ENCODE measurements at places on chromosomes 2 and 18.
A peak's percentile ranks its signal among the peaks of the same experiment; 100 is the strongest.

DNA sequence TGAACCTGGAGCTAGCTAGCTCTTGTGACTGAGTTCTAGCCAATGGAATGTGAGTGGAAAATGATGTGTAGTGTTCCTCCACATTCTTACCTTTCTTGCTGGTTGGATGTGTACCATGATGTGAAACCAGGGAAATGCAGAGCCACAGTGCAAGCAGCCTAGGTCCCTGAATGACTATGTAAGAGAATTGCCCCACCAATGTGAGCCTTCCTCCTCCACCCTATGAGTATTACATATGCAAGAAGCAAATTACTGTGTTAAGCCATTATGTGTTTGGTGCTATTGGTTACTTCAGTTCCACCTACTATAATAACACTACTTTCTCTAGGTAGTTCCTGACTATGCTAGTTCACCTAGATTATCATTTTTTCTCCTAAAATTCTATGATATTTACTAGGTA lies 39.6 kb downstream of the LCLAT1 start:
- no peak for DNase-seq

DNA sequence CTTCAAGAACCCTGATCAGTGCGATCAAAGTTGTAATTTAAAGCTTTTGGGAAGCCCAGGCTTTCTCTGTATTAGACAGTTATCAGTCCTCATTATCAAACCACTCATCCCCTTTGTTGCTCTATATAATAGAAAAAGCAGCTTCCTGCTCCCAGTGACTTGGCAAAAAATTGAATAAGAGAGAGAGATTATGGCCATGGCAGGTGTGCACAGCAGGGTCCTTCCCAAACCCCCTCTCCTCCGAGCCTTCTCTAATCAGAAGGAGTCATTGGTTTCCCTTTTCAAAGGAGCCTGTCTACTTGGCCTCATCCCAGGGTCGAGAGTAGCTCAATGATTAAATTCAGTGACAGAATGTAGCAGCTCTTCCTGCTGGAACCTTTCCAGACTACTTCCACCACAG lies 81.5 kb downstream of the SEMA4F start:
- DNase-seq = no peak

GRCh38 chr18:74623047-74623816 lies 25.6 kb downstream of the ZNF407 start:
- DNase-seq = no peak

GRCh38 chr2:151192681-151193080 lies 69.0 kb downstream of the RBM43 start:
- DNase-seq = no peak

GRCh38 chr2:121191191-121192170 lies 93.5 kb downstream of the TFCP2L1 start:
- no peak for DNase-seq

DNA sequence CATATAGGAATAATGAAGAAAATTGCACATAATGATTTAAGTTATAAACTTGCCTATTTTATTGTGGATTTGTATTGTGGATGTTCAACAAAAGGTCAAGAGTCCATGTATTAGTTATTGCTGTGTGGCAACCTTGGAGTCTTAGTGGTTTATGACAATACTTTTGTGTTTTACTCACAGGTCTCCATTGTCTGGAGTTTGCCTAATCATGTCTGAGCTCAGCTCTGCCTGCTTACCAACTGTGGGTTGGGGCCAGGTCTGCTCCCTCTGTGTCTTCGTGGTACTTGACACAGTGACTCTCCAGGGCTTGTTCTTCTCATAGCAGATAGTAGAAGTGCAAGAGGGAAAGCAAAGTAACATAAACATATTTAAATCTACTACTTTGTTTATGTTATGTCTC lies 382.5 kb downstream of the CBLN2 start:
- DNase-seq = no peak

DNA sequence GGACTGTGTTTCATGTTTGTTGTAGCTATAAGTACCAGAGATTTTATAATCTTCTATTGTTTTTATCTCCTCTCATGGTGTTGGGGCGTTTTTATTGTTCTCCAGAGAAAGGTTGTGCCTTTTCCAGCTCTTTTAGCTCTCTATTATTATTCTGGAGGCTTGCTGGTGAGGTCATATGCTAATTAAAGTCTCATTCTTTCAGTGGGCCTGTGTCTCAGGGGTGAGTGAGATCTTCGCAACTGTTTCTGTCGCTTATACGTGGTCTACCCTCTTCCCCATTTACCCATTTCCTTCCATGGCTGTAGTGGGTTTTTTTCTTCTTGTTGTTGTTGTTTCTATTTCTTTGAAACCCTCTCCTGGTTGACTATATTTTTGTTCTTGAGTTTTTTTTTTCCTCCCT lies 584.9 kb downstream of the TMEM182 start:
- DNase-seq = no peak

- no peak for DNase-seq
Observed at GRCh38 chr2:64090264-64090663, 54.0 kb downstream of the PELI1 start.

- DNase-seq = no peak
Observed at GRCh38 chr2:192783643-192784042, 588.9 kb upstream of the TMEFF2 start.

GRCh38 chr2:233436191-233436581 lies 81.9 kb downstream of the DGKD start:
- no peak for DNase-seq

- no peak for DNase-seq
Observed at GRCh38 chr18:57516056-57516455, 70.4 kb downstream of the FECH start.

DNA sequence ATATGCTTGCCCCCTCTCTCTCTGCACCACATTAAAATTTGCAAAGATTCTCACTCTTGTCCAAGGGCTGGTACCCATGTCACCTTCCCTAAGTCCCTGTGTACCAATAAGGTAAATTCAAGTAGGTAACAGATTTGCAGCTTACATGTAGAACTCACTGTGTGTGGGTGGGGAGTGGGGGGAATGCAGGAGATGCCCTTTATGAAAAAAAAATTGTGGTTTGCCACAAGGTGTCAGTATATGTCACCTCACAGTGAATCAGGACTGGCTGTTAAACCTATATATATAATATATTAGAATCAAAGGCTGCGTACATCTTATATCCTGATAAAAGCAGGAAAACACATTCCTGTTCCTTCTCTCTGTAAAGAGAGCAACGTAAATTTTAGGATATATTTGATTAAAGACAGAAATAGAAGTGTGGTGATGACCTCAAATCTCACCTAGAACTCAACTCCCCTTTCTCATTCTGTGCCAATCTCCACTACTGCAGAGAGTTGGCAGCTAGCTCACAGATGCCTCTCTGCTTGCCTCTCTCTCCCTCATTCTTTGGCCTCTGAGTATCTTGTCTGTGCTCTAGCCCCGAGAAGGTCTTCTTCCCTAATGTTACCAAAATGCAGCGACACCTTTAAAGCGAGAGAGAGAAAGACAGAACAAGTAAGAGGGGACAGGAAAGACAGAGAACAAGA lies 536 bp downstream of the XDH start:
- DNase-seq = no peak

- no peak for DNase-seq
Observed at GRCh38 chr2:200086911-200087310, 131.5 kb downstream of the MAIP1 start.

DNA sequence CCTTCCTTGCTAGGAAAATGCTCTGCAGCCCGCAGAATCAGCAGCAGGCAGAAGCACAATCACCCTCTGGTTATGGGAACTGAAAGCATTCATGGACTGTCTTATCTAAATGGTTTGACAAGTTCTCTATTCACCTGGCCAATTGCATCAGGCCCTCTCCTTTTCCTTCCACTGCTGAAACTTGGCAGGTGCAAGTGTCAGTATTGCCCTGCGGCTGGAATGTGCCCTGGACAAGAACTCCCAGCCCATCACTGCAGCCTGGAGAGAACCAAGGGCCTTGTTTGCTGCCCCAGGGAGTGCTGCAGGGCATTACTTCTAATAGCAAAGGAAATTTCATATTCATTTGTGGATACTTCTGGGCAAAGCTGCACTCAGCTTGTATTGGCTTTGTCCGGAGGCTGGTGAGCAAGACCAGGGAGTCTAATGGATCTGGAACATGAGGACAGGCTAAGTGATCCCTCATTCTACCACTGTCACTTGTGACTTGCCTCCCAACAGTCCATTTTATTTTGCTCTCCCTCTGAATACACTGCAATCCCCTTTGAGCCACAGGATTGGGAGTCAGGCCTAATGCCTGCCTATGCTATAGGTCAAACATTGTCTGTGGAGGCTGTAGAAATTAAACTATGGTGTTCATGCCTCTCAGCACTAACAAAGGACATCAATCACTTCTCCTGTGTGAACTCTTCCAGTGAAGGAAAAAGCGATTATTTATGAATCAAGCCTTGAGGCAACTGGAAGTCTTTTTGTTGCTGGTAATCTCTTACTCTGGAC lies 116.9 kb downstream of the LYPD6B start:
- DNase-seq = no peak

GRCh38 chr2:164785457-164785856 lies 56.2 kb downstream of the COBLL1 start:
- DNase-seq = peak; percentile 51

- DNase-seq = peak; percentile 85
Observed at GRCh38 chr2:128422571-128422970, 103.9 kb upstream of the HS6ST1 start.

DNA sequence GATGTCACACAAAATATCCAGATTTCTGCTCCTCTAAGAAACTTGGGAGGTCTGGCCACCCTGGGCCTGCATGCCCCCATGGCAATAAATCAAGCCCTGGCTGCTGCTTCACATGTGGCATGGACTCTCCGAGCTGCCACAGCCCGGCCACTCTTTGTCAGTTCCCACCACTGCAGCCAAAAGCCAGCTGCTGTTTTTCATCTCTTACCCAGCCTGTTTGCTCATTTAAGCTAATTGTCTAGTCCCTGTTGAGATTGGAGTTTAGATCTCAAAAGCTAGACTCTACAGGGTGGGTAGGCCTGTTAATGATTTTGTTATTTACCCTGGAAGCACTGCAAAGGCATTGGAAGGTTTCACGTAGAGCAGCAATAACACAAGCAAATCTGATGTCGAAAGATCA lies 20.9 kb upstream of the ANXA4 start:
- no peak for DNase-seq

GRCh38 chr2:58730764-58731487 lies 489.8 kb upstream of the FANCL start:
- no peak for DNase-seq

DNA sequence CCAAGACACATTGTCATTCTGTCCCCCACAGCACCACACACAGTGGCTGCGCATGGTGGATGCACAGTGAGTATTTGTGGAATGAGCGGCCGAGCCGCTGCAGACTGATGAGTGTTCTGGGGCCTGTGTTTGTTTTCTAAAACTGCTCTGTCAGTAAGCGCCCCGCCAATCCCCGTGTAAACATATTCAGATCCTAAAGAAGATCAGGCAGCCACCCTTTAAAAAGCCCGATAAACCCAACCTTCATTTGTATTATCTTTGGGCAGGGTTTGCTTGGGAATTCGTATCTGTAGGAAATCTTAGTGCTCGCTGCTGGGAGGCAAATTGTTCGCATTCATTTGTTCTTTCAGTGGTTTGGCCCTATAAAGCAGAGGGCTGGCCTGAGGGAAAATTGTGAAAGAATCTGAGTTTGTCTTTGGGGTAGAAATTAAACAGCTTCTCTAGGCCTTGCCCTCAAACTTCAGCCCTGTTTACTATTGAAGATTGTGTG lies 68.6 kb downstream of the TGOLN2 start:
- DNase-seq = peak; percentile 42

DNA sequence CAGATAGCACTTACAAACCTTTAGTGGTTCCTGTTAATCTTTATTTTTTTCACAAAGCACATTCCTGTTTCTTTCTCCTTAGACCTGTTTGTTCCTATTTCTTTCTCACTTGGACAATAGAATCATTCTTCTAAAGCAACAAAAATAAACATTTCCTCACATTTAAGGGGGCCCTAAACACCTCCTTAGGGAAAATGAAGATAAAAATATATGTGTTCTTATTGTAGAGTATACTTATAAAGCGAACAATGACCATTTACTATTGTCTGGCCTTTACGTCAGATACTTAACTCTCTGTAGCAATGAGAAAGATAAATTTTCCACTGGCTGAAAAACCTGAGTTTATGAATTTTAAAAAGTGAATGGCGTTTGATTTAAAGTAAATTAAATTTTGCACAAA lies 234.6 kb downstream of the TCF4 start:
- DNase-seq = no peak

DNA sequence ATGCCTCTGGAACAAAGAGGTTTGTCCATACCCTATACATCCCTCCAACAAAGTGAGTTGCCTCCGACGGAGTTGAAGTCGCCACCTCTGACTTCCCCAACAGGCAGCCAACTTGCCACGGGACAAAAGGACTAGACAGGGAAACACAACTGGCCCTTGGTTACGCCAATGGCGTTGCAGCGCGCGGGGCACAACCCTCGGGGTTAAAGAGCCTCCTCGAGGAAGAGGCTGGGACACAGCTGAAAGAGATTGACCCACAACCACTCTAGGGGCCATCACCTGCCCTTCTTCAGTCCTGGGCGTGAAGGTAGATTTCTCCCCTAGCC lies 545 bp downstream of the GTF3C2 start:
- DNase-seq = no peak

DNA sequence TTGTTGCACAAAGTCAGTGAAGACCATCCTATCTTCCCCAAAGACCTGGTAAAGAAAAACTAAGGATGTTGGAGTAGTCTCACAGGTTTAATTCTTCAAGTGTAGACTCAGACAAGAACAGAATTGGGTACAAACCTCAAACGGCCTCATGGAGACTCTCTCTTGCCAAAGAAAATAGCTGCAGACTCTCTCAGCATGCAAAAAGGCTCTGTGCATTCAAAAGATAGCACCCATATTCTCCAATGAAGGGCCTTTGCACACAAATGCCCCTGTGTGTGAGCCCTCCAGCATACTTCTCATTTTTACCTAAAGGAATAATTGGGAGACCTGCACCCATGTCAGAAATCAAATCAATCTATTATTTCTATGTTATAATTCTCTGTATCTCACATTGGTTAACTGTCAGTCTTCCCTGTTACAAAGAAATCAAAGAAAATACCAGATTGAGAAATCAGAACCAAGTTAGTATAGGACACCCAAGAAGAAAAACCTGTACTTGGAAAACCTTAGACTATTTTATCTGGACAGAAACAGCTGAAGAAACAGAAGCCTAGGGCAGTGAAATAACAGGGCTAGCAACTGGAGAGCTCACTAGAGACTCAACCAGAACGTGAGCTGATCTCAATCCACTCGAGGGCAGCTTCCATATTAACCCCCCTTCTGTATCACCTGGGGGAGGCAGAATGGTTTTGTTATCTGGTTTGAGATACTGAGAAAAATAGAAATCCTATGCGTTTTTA lies 134.7 kb upstream of the DNAJC10 start:
- no peak for DNase-seq

DNA sequence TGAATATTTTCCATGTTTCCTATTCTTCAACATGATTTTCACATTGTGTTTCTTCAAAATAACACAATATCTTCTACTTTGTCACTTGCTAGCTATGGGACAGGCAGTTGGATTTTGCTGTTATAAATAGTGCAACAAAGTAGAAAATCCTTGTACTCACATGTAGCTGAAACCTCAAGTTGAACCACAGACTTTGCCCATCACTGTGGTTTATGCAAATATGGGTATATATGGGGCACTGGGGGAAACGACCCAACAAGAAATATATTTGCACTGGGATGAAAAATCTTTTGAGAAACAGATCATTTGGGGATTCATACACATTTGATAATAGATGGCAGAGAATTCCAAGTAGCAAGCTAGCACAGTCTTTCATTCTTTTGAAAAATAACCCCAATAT lies 486.3 kb upstream of the MAP2 start:
- no peak for DNase-seq
